Endodermal cell (in vitro differentiated cells): ENCODE measurements at places on chromosomes 11 and 22. TPM values are rescaled to one million over a fixed set of nuclear protein-coding genes. Genes with fewer than 3 reads are reported as not detected.
A peak's percentile ranks its signal among the peaks of the same experiment; 100 is the strongest.

- DNase-seq: no peak
- H3K36me3 ChIP-seq: no peaks in the 10 kb centered on the region
- H3K4me3 ChIP-seq: no peak overlapping the region
- no peaks in the 10 kb centered on the region for H3K27me3 ChIP-seq
- no peaks in the 10 kb centered on the region for H3K4me1 ChIP-seq
These were observed 9.9 kb upstream of the MRPL11 start for GRCh38 chr11:66448523-66448922.

Gene LINC01488
- not detected in 2 replicates for total RNA-seq

- DNase-seq: peak; percentile 48
- no peaks in the 10 kb centered on the region for H3K27me3 ChIP-seq
- H3K4me1 ChIP-seq: peaks cover 11% of the 10 kb centered on the region
- H3K27ac ChIP-seq: no peak overlapping the region
- H3K36me3 ChIP-seq: no peaks in the 10 kb centered on the region
These were observed 10.4 kb upstream of the TUB start for GRCh38 chr11:8070417-8071115.

Gene IRAG1
- 5.0 to 7.3 TPM (median 6.5 TPM) in 3 replicates for total RNA-seq

Gene ANKK1
- not detected in 3 replicates for total RNA-seq

Gene OR2AG2
- 0.47 and 0.68 TPM in 2 replicates for total RNA-seq

DNA sequence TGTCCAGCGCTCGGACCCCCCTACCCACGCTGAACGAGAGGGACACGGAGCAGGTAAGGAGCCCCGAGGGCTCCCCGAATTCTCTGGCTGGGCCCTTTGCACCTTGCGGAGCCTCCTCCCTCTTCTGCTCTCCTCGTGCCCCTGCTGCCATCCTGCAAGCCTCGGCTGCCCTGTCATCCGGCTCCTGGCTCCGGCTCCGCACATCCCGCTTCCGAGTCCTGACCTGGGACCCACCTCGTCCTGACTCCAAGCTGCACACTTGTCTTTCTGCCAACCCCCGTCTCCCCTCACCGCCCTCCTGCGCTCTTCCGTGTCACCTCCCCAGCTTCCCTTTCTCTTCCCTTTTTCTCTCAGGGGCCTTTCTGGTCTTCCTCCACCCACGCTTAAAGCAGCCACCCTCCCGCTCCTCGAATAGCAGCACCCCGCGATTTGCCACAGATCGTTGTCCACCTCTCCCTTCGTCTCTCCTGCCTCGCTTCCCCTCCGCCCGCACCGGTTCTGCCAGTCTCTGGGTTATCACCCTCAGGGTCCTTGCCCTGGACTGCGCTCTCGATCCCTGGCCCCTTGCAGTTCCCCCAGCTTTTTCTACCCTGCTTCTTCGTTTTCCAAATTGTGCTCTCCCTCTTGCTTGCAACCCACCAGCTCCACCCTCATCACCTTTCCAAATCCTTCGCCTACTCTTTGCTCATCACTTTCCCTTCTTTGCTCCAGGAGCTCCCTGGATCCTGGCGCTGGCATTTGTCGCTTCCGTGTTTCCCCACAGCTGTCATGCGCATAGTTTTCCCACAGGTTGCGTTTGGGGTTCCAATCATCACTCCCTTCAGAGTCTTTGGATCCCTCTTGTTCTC lies 822 bp downstream of the MARK2 start:
- no peaks in the 10 kb centered on the region for H3K27me3 ChIP-seq
- peak overlapping the region; percentile 21 for H3K27ac ChIP-seq
- H3K4me1 ChIP-seq: peaks cover 5% of the 10 kb centered on the region

- H3K27ac ChIP-seq: no peak overlapping the region
- DNase-seq: no peak
- H3K4me3 ChIP-seq: no peak overlapping the region
- H3K27me3 ChIP-seq: no peaks in the 10 kb centered on the region
These were observed 1260.3 kb downstream of the BRD1 start for GRCh38 chr22:48567213-48567975.
